ENCODE measurements at places on chromosomes 2 and 18.

DNA sequence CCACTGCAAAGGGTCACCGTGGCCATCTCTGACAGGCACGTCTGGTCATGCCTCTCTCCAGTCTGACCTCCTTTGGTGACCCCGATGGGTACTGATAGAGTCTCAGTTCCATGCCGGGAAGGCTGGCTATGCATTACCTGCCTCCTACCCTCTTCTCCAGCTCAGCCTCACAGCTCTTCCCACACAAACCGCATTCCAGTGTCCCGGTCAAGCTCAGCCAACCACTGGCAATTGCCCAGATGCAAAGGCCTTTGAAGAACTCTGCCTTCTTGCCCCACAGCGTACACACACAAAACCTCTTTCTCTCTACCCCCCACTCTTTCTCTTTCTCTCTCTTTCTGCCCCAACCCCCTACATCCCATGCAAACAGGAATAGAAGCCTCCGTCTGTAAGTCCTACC, 37.6 kb downstream of the TMEM163 start:
- no peak for DNase-seq

DNA sequence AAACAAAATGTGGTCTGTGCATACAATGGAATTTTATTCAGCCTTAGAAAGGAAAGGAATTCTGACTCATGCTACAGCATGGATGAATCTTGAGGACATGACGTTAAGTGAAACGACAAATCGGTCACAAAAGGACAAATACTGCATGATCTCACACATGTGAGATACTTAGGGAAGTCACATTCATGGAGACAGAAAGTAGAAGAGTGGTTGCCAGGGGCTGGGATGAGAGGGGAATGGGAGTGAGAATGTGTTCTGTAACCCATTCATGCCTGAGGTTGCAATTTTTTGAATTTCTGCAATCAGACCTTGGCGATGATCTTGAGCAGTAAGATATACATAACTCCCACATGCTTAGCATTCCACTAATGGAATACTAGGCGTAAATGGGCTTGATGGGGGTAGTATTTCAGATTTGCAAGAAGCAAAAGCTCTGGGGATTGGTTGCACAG, 22.0 kb downstream of the FHL2 start:
- no peak for DNase-seq

DNA sequence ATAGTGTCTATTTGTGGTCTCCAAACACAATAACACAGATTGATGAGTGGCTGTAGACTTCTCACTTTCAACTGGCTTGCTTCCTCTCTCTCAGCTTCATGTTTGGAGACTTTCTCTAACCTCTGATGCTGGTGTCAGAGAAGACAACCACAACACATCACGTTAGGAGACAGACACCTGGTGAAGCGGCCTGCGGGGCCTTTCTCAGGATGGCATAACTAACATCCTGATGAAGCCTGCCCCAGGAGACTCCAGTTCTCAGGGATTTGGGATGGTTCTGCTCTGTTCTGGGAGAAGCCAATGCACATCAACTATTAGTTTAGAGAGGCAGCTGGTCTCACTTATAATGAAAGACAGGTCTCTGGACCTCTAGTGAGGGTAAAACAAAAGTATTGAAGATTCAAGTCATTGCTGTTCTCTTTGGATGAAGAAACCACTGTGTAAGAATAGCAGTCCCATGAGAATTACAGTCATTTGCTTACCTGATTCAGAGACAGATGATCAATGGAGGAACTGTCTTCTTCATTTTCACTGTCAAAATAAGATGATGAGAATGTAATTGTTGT, 2.0 kb downstream of the IL1A start:
- DNase-seq: no peak

GRCh38 chr2:239008004-239008403, 160.1 kb downstream of the TWIST2 start:
- DNase-seq: no peak

DNA sequence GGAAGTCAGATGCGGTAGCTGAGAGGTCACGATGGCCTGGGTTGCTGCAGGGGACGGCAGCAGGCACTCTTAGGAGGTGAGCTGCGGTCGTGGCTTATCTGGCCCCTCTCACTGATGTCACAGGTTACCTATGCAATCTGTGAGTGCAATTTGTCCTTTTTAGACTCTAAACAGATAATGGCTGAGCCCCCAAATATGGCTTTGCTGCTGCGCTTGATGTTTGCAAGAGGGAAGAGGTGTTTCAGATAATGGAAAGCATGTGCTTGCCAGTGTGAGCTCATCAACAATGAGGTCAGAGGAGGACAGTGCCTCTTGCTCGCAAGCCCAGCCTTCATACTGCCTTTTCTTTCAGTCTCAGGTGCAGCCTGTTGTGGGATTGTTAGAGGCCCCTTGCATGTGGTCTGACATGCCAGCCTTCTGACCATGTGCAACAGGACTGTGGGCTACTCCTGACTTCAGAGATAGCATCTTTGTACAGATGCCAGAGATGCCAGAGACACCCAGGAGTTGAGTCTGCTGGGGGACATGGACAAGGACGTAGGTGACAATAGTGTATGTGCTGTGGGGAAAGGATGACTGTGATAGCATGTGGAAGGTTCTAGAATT, 151.3 kb downstream of the TANC1 start:
- no peak for DNase-seq

GRCh38 chr2:6887751-6888192, 10.2 kb downstream of the RSAD2 start:
- no peak for DNase-seq

GRCh38 chr2:144702051-144702450, 182.1 kb upstream of the ZEB2 start:
- DNase-seq: no peak

DNA sequence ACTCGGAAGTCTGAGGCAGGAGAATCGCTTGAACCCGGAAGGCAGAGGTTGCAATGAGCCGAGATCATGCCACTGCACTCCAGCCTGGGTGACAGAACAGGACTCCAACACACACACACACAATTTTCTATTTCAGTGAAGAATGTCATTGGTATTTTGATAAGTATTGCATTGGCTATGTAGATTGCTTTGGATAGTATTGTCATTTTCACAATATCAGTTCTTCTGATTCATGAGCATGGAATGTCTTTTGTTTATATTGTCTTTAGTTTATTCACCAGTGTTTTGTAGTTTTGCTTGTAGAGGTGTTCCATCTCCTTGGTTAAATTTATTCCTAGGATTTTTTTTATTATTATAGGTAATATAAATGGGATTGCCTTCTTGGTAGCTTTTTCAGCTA, 693.4 kb upstream of the SYT4 start:
- no peak for DNase-seq

- no peak for DNase-seq
Measured at GRCh38 chr2:17621781-17622180, 81.3 kb downstream of the VSNL1 start.

DNA sequence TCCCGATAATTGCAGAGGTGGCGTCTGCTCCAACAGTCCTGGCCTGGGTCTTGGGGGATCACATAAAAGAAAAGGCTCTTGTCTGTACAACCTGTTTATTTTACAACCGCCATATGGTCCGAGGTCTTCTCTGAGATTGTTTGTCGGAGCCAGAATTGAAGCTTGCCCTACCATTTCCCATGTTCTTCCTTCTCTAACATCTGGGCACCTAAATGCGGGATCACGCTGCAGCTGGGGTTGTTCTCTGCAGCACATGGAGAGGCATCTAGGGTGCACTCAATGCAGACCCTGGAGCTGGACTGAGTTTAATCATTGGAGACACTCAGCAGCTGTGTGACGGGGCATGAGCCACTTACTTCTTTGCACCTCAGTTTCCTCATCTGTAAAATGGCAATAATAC, 107.7 kb downstream of the ACKR3 start:
- no peak for DNase-seq

- no peak for DNase-seq
Measured at GRCh38 chr2:114007436-114007835, 117.5 kb downstream of the ACTR3 start.

DNA sequence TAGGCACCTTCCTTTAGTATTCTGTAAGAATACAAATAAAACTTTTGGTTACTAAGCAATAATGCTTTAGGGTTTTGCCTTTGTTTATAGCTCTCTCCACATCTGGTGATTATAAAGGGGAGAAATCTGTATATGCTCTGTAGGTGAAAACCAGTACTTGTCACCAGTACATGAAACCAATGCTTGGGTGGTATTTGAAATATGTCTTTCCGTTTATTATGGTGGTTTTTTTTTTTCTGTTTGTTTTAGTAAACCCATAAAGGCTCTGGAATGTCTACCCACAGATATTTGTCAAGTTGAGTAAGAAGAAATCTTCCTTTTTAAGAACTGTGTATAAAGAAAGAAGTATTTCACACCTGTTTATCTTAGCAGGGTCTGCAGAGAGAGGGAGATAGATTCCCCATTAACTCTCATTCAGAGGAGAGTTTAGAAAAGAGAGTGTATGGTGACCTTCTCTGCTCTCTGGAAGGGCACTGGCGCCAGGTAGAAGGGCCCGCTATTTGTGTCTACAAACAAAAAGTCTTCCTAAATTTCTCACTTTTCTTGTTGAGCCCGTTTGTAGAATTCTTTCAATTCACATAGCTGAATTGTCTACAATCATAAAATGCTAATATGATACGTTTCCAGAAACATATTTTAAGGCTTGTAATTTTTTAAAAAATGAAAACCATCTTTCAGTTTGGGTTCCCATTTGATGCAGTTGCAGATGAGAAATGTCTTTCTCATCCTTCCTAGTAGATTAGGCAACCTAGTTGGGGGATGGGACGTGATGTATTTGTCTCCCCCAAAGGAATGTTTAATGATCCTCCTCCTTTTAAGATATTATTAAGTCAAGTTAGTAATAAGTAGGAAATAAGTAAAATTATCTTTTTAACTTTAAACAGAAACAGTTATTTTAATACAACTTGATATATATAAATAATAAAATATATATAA, 33.9 kb downstream of the MAP3K20 start:
- no peak for DNase-seq

DNA sequence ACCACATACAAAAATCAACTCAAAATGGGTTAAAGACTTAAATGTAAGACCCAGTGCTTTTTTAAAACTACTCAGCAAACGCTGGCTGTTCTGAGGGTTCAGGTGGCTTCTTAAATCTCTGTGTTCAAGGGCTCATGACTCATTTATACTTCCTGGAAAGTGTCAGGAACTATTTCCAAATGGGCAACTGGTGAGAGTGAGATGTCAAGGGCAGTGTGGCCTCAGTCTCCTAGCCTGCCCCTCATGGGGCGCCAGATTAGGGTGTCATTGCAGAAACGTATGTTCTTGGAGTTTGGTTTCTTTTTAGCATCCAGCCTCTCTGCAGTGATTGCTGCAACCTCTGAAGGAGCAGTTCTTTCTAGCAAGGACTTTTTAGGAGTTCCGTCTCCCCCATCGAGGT, 485.4 kb downstream of the TNS1 start:
- no peak for DNase-seq

- DNase-seq: no peak
Measured at GRCh38 chr18:31649978-31650719, 34.2 kb downstream of the B4GALT6 start.

GRCh38 chr2:94986392-94986963, 39.0 kb upstream of the MAL start:
- peak; percentile 24 for DNase-seq

GRCh38 chr2:120988700-120989511, 253.2 kb downstream of the GLI2 start:
- no peak for DNase-seq

GRCh38 chr2:70789304-70790135, 923 bp downstream of the FIGLA start:
- DNase-seq: peak; percentile 56

DNA sequence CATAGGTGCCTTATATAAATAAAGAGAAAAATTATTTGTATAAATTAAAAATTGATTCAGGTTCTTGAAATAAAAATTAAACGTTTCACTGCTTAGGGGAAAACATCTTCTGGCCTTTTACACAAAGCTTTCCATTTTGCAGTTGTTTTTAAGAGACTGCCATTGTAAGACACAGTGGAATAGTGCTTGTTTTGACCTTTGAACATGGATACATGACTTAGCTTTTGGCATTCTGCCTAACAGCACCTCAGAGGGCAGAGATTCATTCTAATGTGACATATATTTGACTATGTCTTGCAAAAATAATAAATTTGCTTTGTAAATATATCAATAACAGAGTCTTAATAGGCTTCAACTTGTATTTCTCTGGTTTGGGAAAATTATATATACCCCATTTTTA, 142.1 kb downstream of the SLC4A10 start:
- DNase-seq: no peak

DNA sequence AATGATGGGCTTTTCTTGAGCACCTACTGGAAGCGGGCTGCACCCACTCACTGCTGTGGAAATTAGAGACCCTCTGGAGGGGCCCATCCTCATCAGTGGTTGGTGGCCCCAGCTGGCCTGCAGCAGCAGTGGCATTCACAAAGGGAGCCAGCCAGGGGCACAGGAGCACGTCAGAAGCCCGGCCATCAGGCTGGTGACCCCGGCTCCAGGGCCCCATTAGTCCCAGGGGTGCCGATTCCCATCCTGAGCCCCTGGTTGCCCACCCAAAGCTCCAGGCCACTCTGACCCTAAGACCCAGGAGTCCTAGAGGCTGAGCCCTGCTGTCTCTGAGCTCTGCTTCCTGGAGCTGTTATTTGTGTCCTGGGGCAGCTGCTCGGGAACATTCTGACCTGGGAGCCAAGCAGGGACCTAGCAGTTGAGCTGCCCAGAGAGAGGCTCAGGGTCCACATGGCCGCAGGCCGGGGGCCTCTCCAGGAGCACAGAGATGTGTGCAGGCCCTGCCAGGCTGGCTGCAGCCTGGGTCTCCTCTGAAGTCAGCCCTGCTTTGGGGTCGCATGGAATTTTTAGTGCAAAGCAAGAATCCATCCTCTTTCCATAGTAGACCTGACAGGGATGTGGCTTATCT, 207.2 kb downstream of the KLHL29 start:
- DNase-seq: no peak

DNA sequence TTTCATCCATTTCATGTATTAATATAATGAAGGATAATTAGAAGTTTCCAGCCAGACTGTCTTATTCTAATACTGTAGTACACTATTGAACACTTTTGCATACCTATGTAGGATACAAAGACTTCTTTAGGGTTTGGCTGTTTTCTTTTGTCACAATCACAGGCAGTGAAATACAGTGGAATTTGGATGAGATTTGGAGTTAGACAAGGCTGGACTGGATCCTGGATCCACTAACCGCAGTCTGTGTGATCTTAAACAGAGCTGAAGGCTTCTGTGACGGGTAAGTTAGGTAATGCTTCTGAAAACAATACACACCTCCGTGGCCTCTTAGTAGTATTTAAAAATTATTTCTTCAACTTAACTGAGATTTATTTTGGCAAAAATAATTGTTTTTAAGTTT, 1128.6 kb upstream of the CDH2 start:
- DNase-seq: no peak

- no peak for DNase-seq
Measured at GRCh38 chr2:240701091-240701735, 9.5 kb downstream of the AQP12A start.

- no peak for DNase-seq
Measured at GRCh38 chr2:165691615-165692014, 102.4 kb downstream of the GALNT3 start.

- no peak for DNase-seq
Measured at GRCh38 chr2:74071426-74071825, 76.3 kb downstream of the BOLA3 start.

GRCh38 chr2:10410001-10410822, 37.9 kb downstream of the ODC1 start:
- no peak for DNase-seq

GRCh38 chr2:45951025-45951727, 299.7 kb downstream of the PRKCE start:
- no peak for DNase-seq
